Stimulated activated CD8-positive, alpha-beta memory T cell treated with anti-CD3 and anti-CD28 coated beads, Interleukin-7, amount 100 ng/mL, for 1 hour (primary cell): ENCODE measurements at places on chromosomes 3 and 15.

GRCh38 chr3:190239325-190239724, 82.9 kb downstream of the CLDN1 start:
- no peak for DNase-seq

DNA sequence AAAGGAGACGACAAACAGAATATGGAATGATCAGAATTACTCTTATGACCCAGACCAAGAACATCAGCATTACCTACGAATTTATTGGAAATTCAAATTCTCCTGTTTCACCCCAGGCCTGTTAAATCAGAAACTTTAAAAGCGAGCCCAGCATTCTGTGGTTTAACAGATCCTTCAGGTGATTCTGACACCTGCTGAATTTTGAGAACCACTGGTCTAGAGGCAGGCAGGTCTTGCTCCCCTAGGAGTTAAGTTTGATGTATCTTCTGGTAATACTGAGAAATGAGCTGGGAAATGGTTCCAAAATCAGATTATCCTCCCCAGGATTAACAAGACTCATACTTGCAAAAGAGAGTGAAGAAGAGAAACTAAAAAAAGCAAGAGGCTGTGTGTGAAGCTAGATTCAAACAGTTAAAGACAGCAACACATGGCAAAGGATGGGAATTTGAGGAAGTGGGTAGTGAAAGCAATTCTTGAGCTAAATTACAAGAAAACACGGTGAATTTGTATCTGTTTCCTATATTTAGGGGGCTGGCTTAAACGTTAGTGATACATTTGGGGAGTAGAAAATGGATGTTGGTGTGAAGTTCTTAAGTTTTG, 66.0 kb downstream of the FLNB start:
- no peak for DNase-seq

DNA sequence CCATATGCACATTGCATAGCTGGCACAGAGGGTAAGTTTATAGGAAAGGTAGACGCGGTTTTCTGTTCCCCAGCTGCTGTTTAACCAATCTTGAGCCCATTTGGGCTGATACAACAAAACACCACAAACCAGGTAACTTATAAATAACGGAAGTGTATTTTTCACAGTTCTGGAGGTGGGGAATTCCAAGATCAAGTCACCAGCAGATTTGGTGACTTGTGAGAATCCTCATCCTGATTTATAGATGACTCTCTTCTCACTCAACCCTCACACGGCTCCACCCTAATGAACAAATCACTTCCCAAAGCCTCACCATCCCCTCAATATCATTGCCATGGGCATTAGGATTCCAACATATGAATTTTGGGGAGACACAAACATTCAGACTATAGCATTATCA, 694.4 kb upstream of the NR2F2 start:
- DNase-seq, result no peak

- DNase-seq, result no peak
Observed at GRCh38 chr3:111542611-111543300, 759 bp downstream of the CD96 start.
